ENCODE measurements at places on chromosomes 7 and 10.

- DNase-seq, result peak; percentile 72
These were observed 449.6 kb downstream of the GRM8 start for GRCh38 chr7:126803060-126803665.

GRCh38 chr10:18059826-18060559, 80.2 kb upstream of the CACNB2 start:
- DNase-seq, result peak; percentile 99

DNA sequence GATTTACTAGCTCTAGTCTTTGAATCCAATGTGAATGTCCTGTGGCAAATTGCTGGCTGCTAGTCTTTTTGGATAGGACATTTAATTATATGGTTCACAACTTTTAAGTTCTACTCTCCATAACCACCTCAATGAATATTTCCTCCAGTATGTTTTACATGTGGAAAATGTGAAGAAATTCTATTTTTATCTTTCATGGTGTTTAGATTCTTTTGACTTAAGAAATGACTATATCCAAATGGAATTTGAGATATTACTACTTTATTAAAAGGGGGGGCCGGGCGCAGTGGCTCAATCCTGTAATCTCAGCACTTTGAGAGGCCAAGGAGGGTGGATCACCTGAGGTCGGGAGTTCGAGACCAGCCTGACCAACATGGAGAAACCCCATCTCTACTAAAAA, 202.0 kb downstream of the ARL4A start:
- peak; percentile 47 for DNase-seq

DNA sequence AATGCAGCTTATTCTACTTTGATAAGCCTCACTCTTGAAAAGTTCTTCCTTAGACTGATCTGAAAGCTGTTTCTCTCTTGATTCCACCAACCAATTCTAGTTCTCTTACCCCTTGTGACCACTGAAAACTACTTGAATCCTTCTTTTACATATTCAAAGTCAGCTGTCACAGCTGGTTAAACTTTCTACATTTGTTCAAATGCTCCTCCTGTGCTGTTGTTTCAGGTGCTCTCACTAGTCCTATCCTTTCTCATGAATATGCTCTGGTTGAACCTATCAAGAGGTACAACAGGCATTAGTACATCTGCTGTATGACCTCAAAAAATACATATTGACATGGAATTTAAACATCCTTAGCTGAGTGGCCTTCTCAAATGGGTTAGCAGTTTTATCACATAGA, 91.5 kb downstream of the MYO3A start:
- DNase-seq, result no peak

- no peak for DNase-seq
These were observed 347.4 kb downstream of the RPS24 start for GRCh38 chr10:78381107-78381506.

- peak; percentile 19 for DNase-seq
These were observed 68.0 kb upstream of the CTTNBP2 start for GRCh38 chr7:117941138-117941810.

DNA sequence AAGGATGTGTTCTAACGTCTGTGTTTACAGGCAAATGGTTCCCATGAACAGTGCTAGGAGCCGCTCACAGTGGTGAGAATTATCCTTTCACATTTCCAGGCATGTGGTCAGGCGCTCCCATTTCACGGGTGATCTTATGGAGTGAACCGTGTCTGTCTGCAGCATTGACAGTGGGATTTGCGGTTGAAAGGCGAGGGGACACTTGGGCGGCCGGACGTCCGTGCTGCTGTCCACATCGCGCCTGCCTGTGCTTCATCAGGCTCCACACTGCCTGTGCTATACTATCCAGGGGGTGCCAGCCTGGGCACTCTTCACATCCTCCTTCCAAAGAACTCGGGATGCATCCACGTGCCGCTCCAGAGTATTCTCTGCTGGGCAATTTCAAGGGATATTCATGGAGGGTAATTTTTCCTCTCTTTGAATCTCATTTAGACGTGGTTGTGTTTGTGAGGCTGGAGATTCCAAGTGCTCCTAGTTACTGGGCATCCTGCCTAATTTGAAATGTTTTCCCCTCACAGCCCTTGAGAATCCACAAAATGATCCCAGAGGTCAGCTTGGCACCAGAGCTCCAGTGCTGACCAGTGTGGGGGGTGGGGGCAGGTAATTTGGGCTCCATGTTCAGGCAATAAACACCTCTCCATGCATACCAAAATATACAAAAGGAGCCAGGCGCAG, 61.9 kb upstream of the EBF3 start:
- DNase-seq, result no peak

- DNase-seq, result peak; percentile 12
These were observed at the start of gene VSTM4 for GRCh38 chr10:49115015-49115795. Gene VSTM4, minus strand, starts transcription at chr10:49115522. Its CDS starts 37 bp downstream, at chr10:49115485.

DNA sequence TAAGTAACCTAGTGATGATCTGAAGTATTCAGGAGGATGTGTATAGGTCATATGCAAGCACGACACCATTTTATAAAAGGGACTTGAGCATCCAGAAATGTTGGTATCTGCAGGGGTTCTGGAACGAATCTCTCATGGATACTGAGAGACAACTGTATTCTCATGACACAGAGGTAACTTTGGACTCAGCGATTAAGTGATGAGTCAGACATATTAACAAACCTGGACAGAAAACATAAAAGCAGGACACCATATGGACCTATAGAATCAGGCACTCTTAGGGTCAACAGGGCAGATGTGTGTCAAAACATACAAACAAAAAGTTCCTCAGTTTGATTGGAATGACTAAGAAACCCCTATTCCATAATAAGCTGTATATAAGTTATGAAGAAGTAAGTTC, 248.1 kb downstream of the ANKRD7 start:
- no peak for DNase-seq

DNA sequence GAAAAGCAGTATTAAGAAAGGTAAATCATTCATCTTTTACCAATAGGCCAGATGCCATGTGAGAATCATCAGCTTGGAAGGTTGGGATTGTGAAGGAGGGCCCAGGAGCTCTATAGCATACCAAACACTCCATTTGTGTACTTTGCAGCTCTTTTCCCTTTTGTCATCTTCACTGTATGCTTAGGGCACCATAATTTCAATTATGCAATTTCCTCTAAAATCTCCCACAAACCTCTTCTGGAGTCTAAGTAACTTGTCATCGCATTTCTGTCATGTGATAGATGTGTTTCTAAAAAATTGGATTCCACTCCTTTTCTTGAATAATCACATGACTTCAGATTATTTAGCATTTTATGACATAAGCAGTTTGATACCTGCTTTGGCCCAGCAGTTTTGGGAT, 17.9 kb downstream of the RPP30 start:
- peak; percentile 3 for DNase-seq

- no peak for DNase-seq
These were observed 28.1 kb downstream of the KCNH2 start for GRCh38 chr7:150949971-150950491.

- no peak for DNase-seq
These were observed 16.1 kb upstream of the DMBT1 start for GRCh38 chr10:122544493-122544892.
